ENCODE measurements at places on chromosomes 16 and 17.

DNA sequence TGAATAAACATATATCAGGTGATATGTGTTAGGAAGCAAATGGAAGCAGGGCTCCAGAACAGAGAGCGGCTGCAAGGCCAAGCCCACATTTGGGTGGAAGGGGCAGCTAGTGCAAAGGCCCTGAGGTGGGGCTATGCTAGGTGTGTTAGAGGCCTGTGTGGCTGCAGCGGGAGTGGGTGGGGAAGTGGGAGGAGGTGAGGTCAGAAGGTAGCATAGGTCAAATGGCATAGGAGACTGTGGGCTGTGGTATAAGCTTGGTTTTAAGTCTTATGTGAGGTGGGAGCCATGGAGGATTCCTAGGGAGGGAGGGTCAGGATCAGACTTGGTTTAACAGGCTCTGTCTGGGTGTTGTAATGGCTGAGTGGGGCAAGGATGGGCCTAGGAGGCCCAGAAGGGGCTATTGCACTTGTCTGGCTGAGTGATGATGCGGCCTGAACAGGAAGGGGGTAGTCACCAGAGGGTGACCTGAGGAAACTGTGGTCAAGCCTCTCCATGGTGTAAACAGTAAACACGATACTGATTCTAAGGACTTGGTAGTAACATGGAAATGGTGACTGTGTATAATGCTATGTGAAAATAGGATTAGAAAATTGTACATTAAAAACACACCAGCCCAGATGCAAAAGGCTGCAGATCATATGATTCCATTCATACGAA, 31.1 kb downstream of the RAI1 start:
- no peak for DNase-seq

DNA sequence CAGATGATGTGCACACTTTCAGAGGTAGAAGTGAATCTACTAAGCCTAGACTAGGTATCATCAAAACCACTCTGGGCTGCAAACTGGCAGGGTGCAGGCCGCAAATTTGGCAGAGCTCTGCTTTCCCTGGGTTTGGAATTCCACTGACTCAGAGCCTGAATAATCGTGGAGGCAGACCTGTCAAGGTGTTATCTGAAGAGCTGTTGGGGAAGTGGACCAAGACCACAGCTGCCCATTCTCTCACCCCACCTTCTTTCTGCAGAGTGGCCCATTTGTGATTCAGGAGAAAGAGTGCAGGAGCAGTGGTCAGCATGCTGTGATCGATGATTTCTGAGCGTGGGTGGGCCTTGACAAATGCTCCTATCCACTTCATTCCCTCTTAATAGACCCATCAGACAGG, 45.8 kb upstream of the CBLN1 start:
- DNase-seq, result no peak

- no peak for DNase-seq
Measured at GRCh38 chr16:80319181-80319580, 221.6 kb upstream of the DYNLRB2 start.

DNA sequence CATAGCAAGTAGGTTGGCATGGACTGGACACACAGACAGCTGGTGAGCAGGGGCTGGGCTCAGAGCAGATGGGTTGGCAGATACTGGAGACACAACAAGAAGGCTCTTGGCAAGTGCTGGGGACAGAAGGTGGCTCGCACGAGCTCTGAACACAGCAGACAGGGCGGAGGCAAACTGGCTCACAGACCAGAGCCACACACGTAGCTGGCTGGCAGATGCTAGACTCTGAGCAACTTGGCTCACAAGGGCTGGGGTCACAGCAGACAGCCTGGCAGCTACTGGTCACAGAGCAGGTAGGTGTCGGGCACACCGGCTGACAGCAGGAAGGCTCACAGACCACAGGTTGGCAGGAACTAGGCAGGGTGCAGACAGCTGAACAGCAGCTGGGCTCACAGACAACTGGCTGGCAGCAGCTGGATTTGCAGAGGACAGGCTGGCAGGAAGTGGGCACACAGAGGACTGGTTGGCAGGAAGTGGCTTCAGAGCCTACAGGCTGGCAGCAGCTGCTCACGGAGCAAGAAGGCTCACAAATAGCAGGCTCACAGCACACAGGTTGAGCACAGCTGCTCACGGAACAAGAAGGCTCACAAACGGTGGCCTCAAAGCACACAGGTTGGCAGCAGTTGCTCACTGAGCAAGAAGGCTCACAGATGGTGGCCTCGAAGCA, 725 bp downstream of the KRTAP16-1 start:
- DNase-seq, result peak; percentile 32

GRCh38 chr16:55570159-55570558, 3.7 kb downstream of the CAPNS2 start:
- no peak for DNase-seq

- no peak for DNase-seq
Measured at GRCh38 chr17:32684087-32684958, 192.6 kb downstream of the MYO1D start.

DNA sequence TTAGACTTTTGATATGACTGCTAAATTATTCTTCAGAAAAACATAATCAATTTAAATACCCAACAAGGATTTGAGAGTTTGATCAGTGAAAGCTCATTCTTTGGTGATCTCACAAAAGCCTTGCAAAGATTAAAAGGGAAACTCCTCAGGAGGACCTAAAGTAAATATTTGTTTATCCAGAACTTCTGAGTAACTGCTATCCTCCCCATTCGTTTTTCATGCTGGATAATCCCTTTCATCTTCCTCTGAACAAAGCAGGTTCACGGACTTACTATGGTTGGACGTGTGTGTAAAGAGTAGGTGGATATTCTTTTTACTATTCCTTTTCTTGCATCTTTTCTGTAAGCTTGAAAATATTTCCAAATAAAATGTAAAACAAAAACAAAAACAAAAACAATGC, 124.7 kb downstream of the CPPED1 start:
- DNase-seq, result no peak

- no peak for DNase-seq
Measured at GRCh38 chr16:57307365-57307764, 22.9 kb upstream of the PLLP start.

DNA sequence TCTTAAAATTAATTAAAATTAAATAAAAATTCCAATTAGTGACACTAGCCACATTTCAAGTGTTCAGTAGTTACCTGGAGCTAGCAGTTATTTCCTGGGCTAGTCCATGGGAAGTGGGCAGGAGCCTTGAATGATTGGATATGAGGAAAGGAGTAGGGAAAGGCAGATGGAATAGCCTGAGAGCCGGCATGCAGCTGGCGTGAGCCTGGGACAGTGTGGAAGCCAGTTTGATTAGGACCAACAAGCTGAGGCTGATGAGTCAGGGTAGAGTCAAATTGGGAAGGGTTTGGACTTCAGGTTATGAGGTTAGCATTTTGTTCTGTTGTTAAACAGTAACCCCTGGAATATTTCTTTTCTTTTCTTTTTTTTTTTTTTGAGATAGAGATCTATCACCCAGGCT, 15.3 kb upstream of the GNA13 start:
- no peak for DNase-seq

- DNase-seq, result no peak
Measured at GRCh38 chr16:8798174-8798527, 512 bp downstream of the PMM2 start.

DNA sequence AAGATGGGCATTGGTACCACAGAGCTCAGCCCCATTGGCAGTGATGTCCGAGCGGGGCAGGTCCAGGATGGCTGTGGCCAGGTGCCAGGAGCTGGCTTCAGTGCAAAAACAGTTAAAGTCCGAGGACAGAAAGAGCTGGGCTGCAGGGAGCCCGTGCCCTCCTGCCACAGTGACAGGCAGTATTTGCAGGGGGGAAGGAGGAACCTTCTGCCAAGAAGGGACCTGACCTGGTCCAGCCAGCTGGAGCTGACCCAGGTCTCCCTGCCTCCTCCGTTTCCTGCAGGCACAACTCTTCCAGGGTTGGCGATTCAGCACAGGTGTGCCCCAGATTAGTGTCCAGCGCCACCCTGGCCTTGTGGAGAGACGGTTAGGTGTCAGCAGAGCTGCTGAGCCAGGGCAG, 199.0 kb downstream of the ENGASE start:
- no peak for DNase-seq

Data from stimulated activated CD4-positive, alpha-beta T cell treated with anti-CD3 and anti-CD28 coated beads, Interleukin-1b, Interleukin-23, amount 100 ng/mL, for 4 hours (primary cell).